ENCODE measurements at places on chromosomes 5 and 9.

DNA sequence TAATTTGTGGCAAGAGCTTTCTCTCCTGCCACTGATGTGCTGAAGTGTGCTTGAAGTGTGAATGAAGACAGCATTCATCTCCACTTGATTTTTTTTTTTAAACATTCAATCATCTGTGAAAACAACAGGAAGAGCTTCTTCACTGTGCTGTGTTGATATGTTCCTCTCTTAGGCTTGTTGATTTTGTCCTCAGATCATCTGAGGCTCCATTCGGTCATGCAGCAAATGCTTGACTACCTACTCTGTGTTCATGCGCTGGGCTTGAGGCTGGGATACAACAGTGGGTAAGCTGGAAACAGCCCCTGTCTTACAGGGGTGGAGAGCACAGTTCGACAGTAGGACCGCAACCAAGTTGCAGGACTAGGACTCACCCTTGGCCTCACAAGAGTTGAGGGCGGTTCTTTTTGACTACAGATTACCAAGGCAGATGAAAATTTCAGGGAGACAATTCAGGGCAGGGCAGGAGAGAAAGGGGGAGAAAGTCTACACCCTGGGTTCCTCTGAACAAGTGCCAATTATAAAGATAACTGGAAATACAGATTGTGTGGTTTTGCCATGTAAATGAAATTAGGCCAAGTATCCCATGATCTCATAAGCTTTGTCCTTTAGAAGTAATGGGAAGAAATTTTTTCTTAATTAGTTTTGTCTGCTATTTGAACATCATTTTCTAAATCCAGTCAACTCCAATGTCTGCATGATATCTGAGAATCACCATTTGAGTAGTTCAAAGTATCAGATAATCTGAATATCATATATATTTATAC is 31.0 kb upstream of the F2R start:
- DNase-seq = no peak

DNA sequence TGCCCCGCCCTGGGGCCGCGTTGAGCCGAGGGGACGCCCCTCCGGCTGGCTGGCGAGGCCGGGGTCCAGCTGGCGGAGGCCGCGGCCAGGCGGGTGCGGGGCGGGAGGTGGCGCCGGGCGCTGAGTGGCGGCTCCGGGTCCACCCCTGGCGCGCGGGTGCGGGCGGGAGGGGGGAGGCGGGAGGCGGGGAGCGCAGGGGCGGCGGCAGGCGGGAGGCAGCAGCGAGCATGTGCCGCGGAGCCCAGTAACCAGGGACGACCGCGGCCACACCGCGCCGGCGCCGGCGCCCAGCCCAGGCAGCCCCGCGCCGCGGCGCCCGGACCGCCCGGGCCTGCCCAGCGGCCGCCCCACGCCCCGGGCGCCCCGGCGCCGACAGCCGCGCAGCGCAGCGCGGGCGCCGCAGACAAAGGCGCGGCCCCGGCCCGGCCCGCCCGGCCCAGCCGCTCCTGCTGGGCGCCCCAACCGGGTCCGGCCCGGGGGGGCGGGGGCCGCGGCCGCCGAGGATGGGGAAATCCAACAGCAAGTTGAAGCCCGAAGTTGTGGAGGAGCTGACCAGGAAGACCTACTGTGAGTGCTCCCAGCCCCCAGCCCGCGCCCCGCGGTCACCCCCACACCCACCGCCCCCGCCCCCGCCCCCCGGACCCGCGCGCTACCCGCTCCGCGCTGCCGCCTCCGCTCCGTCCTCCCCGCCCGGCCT is at the start of gene NCS1:
Gene NCS1, plus strand, starts transcription at position 244 of the 697 bp plus-strand sequence. Its CDS starts 260 bp downstream, at position 504.
- no peak for DNase-seq

GRCh38 chr9:113628621-113629020 is 165.1 kb downstream of the RGS3 start:
- DNase-seq = no peak

- no peak for DNase-seq
These were observed 38.9 kb downstream of the EFNA5 start for GRCh38 chr5:107631805-107632362.

DNA sequence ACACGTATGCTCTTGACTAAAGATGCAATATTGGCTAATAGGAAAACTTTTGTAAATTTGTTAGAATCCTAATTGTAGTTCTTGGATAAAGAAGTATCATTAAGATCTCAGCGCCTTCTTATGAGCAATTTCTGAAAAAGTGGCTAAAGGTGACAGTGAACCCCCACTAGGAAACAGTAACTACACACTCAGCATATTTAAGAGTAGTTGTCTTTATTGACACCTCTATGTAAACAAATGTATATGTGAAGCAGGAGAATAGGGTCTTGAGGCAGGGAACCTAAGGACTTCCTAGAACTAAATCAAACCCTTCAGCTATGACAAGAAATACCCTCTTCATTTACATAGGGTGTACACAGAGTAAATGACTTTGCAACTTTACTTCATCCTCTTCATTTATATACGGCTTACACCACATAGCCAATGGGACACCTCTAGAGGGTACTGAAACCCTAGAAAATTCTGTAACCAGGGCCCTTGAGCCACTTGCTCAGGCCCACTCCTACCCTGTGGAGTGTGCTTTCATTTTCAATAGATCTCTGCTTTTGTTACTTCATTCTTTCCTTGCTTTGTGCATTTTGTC is 2.8 kb downstream of the NIPSNAP3A start:
- no peak for DNase-seq
